Activated naive CD8-positive, alpha-beta T cell treated with anti-CD3 and anti-CD28 coated beads for 36 hours (primary cell): ENCODE measurements at places on chromosomes 2 and 18.

DNA sequence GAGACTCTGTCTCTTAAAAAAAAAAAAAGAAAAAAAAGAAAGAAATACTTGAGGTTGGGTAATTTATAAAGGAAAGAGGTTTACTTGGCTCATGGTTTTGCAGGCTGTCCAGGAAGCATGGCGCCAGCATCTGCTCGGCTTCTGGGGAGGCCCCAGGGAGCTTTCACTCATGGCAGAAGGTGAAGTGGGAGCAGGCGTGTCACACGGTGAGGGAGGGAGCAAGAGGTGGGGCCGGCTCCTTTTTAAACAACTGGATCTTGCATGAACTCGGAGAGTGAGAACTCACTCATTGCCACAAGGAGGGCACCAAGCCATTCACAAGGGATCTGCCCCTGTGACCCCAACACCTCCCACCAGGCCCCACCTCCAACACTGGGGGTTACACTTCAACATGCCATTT lies 30.6 kb downstream of the CYP26B1 start:
- no peak for DNase-seq

- DNase-seq, result no peak
These were observed 80.2 kb downstream of the CDK15 start for GRCh38 chr2:201886504-201886903.

DNA sequence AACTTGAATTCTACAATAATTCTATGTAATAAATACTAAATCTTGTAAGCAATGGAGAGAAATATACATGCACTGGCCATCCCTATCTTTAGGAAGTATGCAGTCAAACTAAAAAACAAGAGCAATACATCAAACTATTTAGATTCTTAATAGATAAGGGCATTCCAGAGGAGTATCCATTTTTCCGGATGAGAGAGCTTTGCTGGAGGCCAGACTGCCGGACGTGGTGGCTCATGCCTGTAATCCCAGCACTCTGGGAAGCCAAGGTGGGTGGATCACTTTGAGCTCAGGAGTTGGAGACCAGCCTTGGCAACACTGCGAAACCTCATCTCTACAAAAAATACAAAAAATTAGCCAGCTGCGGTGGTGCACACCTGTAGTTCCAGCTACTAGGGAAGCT lies 60.8 kb downstream of the KIF5C start:
- DNase-seq, result no peak

- peak; percentile 1 for DNase-seq
These were observed 77.7 kb downstream of the GULP1 start for GRCh38 chr2:188369365-188369764.

DNA sequence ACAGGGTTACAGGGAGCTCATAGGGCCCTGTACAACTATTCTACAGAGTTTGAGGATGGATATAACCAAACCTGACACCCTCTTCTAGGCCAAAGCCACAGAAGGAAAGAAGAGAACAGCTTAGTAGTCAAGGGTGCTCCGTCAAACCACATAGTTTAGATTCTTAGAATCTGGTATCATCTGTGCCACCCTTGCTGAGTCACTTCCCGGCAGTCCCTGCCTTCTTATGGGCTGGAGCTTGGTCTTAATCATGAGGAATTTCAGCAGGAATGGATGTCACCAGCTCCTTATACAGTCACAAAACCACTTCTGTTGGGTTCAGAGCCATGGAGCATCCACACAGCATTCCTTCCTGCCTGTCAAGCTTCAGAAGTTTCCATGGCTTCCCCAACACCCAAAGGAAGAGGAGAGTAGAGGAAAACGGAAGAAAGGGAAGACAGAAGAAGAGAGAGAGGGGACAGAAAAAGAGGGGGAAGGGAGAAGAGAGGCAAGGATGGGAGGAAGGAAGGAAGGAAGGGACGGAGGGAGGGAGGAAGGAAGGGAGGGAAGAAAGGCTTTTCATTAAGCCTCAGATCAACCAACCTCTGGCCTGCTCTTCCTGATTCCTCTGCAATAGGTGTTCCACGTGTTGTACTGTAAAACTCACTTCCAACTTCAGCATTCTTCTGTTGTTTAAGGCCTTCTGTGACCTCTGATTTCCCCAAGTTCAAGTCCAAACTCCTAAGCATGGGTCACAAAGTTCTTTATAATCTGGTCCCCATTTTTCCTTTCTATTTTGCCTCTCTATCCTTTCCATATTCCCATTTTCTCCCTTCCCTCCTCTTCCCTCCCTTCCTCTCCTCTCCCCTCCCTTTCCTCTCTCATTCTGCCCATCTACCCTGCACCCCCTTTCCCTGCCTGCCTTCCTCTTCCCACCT lies 246.1 kb upstream of the TNP1 start:
- no peak for DNase-seq

- DNase-seq, result no peak
These were observed 35.9 kb downstream of the CD302 start for GRCh38 chr2:159762075-159762474.

GRCh38 chr2:127217470-127218325 lies 2.4 kb downstream of the CYP27C1 start:
- DNase-seq, result peak; percentile 13

DNA sequence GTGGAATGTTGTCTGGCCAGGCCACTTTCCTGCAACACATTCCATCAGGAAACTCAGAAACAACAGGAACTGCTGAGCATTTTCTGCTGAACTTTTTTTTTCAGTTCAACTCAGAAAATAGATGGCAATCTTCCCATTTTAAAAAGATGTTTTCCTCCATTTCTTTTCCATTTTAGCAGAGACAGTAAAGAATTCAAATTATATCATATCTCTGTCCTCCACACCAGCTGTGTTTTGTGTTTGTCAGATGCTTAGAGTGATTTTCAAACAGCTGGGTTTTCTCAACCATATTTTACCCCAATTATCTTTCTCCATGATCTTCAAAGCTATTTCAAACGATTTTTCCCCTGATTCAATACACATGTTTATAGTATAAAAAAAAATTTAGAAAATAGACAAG lies 713.4 kb downstream of the LRRTM4 start:
- DNase-seq, result no peak

DNA sequence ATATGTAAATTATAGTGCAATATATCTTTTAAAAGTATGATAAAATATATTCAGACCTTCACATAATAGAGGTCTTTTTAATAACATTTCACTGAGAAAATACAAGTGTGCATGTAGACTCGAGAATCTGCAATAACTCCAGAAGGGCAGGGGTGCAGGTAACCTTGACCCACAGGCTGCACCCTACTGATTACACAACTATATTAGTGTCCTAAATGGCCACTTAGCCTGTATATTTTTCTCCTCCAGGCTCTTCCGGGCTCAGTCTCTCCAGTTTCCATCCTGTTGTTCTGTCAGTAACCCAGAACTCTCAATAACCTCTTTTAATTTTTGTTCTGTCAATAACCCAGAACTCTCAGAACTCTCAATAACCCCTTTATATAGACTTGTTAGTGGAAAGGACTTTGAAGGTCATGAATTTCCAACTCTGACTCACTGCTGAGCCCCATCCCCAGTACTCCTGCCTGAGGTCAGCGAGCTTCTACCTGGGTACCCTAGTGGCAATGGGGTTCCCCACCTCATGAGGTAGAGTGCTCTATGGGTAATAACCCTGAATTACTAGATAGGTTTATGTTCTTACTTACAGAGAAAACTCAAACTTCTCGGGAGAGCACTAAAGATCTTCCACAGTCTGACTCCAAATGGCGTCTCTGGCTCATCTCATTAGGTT lies 8.4 kb upstream of the TTR start:
- DNase-seq, result no peak

DNA sequence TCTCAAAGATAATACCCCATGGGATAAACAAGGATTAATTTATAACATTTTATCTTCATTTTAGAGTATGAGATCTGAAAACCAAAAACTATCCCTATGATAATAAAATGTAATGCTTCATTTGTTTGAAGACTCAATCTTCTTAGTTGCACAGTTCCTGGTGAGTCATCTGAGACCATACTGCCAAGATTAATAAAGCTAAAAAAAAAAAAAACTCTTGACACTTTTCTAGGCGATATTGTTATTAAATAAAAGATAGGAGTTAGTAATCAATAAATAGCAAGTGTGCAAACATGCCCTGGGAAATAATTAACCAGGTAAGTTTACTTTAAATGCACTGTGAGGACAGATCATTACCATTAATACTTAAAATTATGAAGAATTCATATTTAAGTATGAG lies 83.9 kb downstream of the RPE start:
- DNase-seq, result no peak
